AG09319 (cell line): ENCODE measurements at places on chromosomes 5 and 9.

DNA sequence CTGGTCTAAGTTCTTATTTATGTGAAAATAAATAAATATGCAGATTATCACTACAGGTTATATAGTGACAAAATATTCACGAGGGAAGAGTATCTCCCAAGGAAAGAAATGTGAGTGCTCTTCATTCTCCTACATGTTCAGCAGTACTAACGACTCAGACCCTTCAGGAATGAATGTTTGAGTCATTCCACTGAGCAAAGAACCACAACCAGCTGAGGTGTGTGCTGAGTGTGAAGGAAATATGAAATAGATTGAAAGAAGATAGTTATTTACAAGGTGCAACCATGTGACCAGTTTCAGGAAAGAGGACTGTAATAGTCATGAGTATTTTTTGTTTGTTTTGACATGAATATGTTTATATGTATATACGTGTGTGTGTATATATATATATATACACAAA is 228.7 kb downstream of the TUSC1 start:
- DNase-seq = no peak

GRCh38 chr9:115671236-115671962 is 482.2 kb upstream of the PAPPA start:
- no peak for DNase-seq

DNA sequence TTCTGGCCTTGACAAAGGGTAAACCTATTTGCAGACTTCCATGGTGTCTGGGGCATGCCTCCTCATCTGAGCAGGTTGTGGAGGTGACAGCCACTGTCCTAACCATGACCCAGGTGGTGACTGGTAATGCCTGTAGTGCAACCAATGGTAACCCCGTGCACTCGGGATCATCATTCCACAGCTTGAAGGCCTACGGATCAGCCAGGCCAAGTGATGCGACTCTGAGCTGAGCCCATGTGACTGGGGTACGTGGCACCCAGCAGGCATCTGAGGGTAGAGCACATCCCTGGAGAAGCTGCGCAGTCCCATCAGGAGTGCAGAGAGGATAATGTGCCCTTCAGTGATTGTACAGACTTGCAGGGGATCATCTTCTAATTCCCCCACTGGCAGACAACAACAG is 35.0 kb downstream of the DROSHA start:
- no peak for DNase-seq

DNA sequence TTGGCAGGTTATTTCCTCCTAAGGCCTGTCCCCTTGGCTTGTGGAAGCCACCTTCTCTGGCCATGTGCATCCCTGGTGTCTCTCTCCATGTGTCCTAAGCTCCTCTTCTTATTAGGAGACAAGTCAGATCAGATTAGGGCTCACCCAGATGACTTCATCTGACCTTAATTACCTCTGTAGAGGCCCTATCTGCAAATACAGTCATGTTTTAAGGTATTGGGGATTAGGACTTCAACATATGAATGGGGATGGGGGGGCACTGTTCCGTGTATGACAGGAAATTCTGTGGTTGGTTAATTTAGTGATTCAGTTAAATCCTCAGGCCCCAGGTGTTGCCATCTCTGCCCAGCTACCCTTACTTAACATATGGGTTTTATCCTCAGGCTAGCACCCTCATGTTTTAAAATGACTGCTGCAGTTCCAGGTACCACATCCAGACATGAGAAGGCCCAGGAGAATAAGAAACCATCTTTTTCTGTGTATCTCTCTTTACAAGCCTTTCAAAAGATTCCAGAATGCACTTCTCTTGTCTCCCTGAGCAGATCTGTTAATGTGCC is 51.9 kb upstream of the RAI14 start:
- no peak for DNase-seq

DNA sequence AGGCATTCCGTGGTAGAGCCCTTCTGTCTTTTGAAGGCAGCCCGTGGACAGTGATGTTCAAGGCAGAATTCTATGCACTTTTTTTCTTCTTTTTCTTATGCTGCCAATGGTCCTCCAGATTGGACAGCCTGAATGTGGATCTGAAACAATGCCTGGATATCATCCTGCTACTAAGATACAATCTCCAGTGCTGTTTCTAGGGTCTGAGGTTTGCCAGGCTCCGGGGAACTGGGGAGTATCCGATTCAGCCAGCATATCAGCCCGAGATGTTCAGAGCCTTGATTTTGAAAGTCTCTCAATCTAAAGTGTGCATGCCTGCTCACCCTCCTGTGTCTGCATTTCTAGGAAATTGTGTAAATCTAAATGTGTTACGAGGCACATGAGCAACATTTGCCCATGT is 103.8 kb upstream of the WWC1 start:
- DNase-seq = no peak

DNA sequence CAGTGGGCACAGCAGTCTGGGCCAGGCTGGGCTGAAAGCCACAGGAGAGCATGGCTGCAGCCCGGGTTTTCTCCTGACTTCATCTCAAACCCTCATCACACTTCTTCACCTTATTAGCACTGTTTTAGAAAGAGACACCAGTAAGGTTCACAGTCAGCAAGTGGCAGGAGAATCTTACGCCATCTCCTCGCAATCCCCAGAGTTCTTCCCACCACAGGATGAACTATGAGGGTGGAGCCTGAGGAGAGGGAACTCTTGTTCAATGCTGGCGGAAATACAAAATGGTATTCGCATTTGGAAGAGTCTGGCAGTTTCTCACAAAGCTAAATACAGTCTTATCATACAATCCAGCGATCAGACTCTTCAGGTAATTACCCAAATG is 14.7 kb downstream of the BICD2 start:
- DNase-seq = no peak

DNA sequence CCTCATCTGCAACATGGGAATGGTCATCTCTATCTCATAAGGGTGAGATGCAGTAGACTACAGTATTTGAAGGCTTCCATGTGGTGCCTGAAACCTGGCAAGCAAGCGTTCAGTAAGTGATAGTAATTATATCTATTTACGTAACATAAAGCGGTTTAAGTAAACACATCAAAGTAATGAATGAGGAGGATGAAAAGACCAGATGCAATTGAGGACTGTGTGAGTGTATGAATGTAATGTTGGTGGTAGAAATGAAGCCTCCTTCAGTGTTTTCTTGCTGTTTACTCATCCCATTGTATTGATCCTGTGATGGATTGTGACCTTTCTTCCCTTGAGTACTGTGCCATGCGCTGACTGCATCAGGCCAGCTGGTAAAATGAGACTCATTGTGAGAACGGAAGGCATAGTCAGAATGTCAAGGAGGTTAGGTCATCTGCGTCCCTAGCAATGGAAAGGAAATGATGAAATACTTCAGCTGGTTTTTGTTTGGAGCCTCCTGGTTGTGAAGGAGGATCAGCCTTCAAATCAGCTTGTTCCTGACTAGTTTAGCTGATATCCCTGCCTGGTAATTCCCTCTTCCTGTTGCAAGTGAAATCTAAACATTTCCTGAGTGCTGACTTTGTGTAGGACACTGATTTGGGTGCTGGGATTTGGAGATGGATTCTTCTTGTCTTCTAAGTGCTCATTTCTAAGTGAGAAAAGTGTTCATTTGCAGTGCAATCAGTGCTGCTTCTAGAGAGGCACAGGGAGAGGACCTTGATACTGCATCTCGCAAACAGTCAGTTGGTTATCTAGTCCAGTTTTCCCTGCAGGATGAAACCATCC is 35.6 kb downstream of the TNFSF8 start:
- peak; percentile 90 for DNase-seq

DNA sequence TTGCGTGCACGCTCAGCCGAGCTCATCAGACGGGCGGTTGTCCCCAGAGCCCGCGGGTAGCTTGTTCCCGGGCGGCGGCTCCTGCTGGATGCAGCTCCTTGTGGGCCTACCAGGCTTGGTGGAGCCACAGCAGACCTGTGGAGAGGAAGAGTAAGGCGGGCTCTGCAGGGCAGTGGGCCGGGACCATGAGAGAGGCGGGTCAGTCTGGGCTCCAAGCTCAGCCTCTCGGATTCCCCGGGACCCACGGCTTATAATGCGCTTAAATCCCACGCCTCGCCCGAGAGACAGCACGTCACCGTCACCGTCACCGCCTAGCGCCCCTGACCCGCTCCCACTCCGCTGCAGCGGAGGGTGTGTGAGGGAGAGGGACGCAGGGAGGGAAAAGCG is 1.9 kb upstream of the ANKRD18A start:
- no peak for DNase-seq

DNA sequence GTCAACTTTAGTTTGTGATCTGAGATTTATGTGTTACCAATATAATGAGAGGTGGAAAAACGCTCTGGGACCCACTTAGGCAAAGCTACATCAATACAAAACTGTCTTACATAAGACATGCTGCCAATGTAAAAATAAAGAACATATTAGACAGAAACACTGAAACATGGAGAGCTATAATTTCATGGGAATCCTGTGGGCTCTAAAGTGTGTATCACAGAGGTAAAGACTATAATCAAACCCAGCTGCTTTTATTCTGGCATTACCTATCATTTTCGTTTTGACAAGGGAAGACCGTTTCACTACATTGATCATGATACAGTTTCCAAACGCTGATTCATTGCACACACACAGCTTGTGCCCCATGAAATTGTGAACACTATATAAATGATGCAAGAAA is 400.5 kb upstream of the TUSC1 start:
- DNase-seq = no peak

GRCh38 chr5:95671826-95672225 is 11.0 kb downstream of the SPATA9 start:
- DNase-seq = no peak

GRCh38 chr9:136997830-136998234 is 1.5 kb upstream of the CLIC3 start:
- DNase-seq = no peak

DNA sequence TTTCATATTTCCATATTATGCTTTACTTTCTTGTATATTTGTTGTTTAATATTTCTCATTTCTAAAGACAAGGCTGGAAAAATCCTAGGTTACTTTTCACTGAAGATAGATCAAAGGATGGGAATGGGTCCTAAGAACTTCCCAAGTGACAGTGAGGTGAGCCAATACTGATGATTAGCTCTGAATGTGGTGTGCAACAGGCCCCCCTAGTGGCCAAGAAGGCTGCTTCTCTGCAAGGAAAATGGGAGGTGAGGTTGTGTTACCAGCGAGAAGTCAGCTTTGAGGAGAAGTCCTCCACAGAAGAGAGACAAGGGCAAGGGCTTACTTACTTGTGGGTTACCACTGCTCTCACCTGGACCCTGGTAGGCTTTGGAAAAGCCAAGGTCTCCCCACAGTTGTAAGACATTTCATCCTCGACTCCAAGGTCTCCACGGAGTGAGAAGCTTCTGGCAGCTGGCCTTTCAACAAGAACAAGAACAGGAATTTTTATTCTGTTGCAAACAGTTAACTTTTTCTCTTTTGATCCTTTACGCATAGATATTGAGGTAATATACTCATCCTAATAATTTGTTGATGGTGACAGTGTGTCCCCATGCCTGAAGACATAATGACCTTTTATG is 69.9 kb downstream of the MAMDC2 start:
- DNase-seq = no peak

DNA sequence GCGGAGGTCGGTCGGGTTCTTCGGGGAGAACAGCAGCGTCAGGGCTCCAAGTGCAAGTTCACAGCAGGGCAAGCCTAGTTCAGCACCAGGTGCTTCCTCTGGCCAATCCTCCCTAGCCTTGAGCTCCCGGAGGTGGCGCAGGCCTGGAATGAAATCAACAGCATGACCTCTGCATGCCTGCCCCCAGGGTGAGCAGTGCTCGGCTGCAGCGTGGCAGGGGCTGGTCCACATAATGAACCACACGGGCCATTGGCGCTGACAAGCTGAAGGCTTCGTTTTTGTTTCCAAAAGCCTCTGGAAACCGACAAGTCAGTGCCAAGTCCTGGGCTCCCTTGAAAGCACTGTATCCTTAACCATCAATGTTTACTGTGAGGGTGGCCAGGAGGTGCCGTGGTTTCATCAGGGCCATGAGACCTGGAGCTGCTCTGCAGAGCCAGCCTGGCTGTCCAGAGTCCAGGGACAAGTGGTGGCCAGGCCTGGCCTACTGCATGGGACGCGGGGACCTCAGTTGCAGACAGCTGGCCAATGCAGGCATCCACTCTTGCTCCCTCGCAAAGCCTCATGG is 2.1 kb upstream of the INPP5E start:
- DNase-seq = no peak
